Skin of body (tissue), 3 donors: ENCODE measurements at places on chromosomes 7 and 10.

- peak; percentile 98 for DNase-seq
Observed at GRCh38 chr7:140625908-140626868, 14.4 kb downstream of the DENND2A start.

- DNase-seq: no peak
Observed at GRCh38 chr7:118436663-118437062, 212.2 kb downstream of the ANKRD7 start.

DNA sequence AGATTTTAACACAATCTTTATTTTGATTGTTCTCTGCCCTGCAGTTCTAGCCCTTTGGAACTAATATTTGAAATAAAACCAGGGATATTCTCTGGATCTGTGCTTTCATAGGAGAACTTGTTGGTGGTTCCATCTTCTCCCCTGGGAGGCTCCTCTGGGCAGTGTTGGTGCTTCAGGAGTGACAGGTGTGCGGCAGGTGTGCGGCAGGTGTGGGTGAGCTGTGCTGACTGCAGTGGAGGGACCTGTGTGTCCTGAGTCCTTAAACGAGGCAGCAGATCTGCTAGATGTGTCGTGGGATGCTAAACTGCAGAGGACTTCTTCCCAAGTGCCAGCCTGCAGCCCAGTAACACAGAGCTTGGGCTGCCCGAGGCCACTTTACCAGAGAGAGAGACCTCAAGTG is 98.4 kb downstream of the LYZL1 start:
- no peak for DNase-seq

DNA sequence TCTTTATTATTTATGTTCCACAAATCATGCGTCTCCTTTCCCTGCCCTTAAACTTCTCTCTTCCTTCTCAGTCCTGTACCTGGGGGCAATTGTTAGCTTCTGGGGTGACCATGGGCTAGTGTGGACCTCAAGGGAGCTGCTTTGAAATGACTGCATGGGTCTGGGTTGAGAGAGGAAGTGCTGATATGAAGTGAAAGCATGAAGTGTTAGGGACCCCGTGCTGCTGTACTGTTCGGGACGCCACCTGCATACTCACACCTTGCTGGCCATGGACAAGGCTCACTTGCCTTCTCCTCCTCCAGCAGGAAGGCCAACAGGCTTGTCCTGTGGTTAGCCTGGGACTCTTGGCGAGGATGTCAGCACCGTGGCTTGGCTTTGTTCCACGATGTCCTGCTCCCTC is 56.7 kb downstream of the MTPN start:
- DNase-seq: no peak

DNA sequence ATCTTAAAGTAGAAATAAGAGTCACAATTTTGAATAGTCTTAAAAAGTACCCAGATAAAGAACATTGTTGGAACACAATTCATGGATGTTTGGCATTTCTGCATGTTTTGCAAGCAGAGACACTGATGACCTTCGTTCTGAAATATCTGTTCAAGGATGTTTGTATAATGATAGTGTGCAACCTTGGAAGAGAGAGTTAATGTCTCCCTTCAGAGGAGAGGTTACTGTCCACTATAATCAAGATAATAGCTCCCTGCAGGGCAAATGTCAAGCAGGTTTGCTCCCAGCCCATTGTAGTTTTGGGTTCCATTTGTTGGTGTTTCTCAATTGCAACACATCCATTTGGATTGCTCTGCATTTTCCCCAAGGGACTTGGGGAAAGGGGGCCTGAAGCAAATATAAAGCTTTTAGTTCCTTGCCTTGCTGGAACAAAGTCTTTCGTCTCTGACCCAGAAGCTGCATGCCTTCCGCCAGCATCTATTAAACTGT is 45.2 kb downstream of the COL1A2 start:
- no peak for DNase-seq

GRCh38 chr7:126979722-126980121 is 273.0 kb downstream of the GRM8 start:
- DNase-seq: no peak

DNA sequence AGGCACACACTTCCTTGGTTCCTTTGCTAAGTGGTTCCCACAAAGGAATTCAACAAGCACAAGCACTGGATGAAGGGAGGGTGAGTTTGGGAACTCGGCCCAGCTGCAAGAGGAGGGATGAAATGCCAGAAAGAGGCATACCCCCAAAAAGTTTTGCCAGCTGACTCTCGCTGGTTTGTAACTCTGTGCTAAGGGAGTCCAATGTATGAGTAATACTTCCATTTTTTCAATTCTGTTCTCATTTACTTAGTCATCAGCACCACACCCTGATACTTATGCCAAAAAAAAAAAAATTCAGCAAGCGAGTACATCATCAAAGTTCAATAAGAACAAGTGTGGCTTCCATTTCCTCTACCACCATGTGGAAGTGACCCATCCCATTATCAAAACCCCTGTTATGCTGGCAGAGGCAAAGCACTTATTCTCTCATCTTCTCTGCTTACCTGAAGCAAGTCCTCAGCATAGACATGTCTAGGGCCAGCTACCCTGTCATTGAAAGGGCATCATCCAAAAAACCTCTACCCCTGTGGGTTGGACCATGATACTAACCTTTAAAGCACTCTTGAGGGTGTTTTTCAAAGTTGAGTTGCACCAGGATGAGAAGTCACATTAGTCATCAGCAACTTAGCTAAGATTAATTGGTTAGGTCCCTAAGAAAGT is 6.9 kb upstream of the HYCC1 start:
- DNase-seq: peak; percentile 80

- DNase-seq: no peak
Observed at GRCh38 chr7:132580277-132580676, 4.0 kb upstream of the PLXNA4 start.

- peak; percentile 60 for DNase-seq
Observed at GRCh38 chr10:110209454-110209925, 2.1 kb downstream of the MXI1 start.

GRCh38 chr7:25143763-25144162 is 18.7 kb upstream of the CYCS start:
- no peak for DNase-seq

DNA sequence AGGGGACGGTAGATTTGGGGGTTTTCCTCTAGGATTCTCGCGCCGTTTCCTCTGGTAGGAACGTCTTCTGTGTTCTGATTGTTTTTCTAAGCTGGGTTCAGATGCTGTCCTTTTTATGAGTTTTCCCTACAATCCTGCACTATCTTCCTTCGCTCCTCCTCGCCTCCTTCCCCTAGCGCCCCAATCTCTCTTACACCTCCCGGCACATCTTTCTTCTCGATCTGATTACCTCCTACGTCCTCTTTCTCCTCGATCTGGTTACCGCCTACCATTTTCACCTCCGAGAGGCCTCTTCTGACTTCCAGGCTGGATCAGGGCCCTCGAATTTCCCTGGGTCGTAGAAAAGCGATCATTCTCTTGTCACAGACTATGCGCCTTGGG is 413 bp downstream of the BUD31 start:
- peak; percentile 30 for DNase-seq

DNA sequence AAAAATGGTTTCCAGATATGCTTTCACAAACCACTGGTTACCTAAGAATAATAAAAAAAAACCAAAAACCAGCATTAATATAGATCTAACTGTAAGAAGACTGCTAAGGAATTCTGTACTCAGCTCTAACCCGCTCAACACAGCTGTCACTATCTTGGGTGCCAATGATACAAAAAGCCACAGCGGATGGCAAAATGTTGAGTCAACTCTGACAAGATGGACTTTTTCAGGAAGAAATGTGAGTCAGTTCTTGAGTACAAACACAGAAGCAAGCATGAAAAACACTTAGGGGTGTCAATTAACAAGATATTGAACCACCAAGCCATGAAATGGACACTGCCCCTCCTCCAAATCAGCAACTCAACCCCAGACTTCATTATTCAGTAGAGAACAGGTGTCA is 55.0 kb downstream of the CTTNBP2 start:
- no peak for DNase-seq

GRCh38 chr7:112067632-112068540 is 138.3 kb downstream of the DOCK4 start:
- DNase-seq: no peak

DNA sequence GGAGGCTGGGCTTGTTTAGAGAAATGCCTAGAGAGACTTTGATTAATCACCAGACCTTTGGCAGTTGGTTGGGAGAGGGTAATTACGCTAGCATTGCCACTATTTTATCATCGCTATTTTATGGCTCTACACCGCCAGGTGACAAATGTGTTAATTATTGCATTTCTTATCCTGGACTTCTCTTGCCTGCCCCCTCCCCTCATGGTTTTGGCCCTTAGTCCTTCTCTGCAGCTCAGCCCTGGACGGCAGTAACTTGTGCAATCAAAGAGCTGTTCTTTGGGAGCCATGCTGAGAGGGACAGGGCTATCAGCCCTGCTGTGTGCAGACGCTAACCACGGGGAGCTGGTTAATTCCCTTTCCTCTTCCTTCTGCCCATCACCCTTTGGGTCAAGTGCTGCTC is 585.0 kb downstream of the AUTS2 start:
- DNase-seq: no peak

- DNase-seq: no peak
Observed at GRCh38 chr10:131282961-131283360, 28.6 kb downstream of the TCERG1L start.

- DNase-seq: peak; percentile 11
Observed at GRCh38 chr10:117885206-117885829, 161.4 kb downstream of the RAB11FIP2 start.

GRCh38 chr7:27994639-27995038 is 186.0 kb downstream of the JAZF1 start:
- DNase-seq: peak; percentile 82

DNA sequence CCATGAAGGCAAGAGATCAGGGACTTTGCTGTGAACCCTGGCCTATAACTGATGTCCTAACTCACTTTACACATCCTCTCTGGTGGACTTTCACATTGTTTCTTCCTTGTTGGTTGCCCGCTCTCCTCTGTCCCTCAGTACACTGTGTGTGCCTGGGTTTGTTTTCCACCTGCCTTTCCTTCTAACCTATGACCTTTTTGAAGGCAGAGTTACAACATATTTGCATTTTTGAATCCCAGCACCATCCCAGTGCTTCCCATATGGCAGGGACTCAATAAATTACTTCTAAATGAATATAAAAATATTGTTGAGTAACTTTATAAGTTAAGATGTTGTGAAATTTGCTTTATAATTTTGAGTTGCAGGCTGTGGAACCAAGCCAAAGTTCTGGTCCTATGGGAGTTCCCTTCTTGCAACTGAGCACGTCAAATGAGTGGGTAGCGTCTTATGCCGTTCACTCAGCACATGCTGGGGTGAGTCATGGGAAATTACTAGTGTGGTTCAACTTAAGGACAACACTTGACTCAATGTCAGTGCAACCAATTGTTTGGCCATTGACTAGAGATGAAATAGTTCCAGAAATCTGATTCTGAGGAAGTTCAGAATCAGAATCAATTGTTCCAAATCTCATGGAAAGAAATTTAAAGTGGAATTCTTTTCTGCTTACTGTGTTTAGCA is 250.9 kb downstream of the TWIST1 start:
- peak; percentile 86 for DNase-seq

- no peak for DNase-seq
Observed at GRCh38 chr7:101669307-101669706, 40.2 kb upstream of the MYL10 start.

DNA sequence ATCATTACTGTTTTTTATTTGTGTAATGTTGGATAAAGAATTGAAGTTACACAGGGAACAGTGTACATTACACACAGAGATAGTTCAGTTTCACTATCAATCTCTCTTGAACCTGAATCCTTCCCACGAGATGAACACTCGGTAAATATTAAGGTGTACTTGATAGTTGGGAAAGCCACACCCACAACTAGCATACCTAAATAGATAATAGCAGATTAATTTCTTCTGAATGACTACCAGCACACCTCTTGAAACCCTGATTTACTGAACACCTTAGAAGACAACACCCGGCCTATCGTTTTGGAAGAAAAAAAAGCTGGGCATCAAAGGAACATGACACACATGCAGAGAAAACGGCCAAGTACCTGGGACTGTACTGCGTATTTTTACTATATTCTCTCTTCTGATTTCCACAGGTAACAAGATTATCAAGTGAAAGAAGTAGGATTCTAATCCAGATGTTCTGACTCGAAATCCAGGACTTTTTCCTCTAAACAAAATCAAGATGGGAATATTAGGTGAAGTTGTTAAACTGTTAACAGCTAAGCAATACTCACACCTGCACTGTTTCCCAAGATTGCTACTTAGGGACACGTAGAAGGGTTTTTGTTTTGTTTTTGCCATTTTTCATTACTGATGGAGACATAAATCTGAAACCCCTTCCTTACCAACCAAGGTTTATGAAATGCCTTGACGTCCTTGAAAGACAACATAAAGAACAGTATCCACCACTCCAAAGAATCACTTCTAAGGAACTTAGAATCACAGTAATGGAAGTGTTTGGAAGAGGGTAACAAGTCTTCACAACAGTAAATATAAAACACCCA is 1.0 kb downstream of the CCDC186 start:
- peak; percentile 6 for DNase-seq

- DNase-seq: no peak
Observed at GRCh38 chr10:124543971-124544370, 82.3 kb downstream of the LHPP start.

GRCh38 chr7:50513166-50513871 is 51.9 kb downstream of the DDC start:
- DNase-seq: no peak

GRCh38 chr7:100886936-100887515 is 2.5 kb downstream of the UFSP1 start:
- DNase-seq: no peak

DNA sequence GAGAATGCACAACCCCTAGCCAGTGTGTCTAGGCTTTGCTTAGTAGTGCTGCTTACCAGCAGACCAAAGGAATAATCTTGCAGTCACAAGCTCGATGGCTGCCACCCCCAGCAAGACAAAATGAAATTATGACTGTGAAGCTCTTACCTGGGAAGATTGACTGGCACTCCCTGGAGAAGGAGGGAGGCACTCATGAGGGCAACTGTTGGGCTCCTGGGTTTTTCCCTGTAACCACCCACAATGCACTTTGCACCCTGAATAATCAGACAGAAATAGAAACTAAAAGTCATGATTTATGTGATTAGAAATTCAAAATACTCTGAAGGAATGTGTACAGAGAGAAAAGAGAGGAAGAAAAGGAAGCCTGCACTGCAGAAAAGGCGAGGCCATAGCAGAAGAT is 144.3 kb upstream of the DGKB start:
- DNase-seq: no peak

DNA sequence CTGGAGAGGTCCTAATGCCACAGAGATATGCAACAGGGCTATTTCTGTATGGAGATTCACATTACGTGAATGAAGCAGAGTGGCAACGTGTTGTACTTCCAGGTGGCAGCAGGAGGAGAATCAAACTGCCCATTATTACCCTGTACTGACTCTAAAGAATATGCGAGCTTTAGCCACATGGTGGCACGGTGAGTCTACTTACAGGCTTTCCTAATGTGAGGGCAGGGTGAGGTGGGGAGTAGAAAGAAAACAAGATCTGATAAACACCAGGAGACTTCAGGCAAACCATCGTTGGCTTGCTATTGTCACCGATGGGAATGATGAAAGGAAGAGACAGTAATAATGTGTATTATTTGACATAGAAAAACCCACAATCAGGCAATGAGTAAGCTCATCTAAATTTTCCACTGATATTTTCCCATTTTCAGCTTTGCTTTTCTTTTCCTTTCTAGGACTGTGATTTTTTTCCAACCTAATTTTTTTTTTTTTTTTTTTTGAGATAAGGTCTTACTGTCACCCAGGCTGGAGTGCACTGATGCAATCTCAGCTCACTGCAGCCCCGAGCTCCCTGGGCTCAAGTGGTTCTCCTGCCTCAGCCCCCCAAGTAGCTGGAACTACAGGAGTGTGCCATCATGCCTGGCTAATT is 164.3 kb downstream of the BTAF1 start:
- DNase-seq: peak; percentile 65
